ENCODE measurements at places on chromosomes 3 and 15.

- DNase-seq = no peak
These were observed 63.9 kb downstream of the IL12A start for GRCh38 chr3:160052385-160053047.

GRCh38 chr3:177479630-177480029 is 282.3 kb upstream of the TBL1XR1 start:
- DNase-seq = no peak

- no peak for DNase-seq
These were observed 480.5 kb downstream of the CNTN4 start for GRCh38 chr3:2579206-2579605.

- DNase-seq = no peak
These were observed 6.4 kb downstream of the GOLIM4 start for GRCh38 chr3:168089179-168089771.

DNA sequence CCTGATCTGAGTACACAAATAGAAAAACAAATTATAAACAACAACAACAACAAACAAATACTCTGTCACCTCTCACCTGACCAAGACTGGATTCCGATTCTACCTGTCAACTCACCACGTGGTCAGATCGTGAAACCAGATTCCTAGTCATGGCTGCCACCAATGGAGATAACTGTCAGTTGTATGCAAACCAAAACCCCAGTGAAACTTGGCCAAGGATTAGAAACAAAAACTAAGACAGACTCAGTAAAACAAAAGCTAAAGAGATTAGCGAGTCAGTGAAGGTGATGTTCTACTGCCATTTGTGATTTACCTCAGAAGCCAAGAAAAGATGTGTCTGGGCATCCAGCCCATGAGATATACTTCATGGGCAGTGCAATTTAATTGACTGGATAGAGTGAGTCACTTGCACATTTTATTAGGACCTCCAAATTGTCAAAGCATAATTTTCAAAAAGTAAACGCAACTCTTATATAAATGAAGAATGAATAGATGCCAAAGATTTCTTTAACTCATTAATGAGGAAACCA is 31.1 kb downstream of the PHLDB2 start:
- no peak for DNase-seq

DNA sequence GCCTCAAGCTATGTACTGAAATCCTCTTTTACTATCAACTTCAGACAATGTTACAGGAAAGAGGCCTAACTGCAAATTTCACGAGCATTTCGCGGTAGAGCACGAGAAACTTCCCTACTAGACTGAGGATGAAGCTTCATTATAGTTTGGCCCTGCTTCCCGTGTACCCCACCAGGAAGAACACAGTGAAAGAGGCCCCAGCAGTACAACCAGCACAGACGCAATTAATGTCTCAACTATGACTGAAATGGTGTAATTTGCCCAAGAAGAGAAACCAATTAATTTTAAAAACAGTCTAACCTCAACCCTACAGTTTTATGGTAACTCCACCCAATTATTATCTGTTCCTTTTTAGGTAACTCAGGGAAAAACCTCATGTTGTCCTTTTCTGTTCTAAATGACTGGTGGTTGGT is 12.1 kb downstream of the CHSY1 start:
- DNase-seq = no peak

GRCh38 chr3:36969085-36969484 is 23.8 kb downstream of the EPM2AIP1 start:
- no peak for DNase-seq

GRCh38 chr3:73552700-73553099 is 72.0 kb downstream of the PDZRN3 start:
- no peak for DNase-seq

- no peak for DNase-seq
These were observed 46.9 kb downstream of the WNT5A start for GRCh38 chr3:55440104-55440708.

- DNase-seq = peak; percentile 9
These were observed 84.6 kb downstream of the HCN4 start for GRCh38 chr15:73284090-73284716.

DNA sequence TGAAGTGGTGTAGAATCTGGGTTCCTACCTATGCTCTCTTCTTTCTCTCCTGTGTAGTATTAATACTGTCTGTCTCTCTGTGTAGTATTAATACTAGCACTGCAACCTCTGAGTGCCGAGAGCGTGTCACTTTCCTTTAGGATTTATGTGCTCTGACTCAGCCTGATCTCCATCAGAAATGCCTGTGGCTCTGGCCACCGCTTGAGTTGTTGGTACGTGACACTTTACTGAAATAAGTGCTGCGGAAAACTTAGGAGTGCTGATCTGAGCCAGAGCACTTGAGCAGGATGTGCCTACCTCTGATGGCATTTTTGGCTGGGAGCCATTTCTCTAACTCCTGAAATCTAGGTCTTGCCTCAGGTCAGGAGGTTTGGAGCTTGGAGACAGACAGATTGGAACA is 807.4 kb downstream of the SQOR start:
- DNase-seq = no peak

GRCh38 chr3:147737376-147737775 is 328.2 kb downstream of the ZIC1 start:
- no peak for DNase-seq

DNA sequence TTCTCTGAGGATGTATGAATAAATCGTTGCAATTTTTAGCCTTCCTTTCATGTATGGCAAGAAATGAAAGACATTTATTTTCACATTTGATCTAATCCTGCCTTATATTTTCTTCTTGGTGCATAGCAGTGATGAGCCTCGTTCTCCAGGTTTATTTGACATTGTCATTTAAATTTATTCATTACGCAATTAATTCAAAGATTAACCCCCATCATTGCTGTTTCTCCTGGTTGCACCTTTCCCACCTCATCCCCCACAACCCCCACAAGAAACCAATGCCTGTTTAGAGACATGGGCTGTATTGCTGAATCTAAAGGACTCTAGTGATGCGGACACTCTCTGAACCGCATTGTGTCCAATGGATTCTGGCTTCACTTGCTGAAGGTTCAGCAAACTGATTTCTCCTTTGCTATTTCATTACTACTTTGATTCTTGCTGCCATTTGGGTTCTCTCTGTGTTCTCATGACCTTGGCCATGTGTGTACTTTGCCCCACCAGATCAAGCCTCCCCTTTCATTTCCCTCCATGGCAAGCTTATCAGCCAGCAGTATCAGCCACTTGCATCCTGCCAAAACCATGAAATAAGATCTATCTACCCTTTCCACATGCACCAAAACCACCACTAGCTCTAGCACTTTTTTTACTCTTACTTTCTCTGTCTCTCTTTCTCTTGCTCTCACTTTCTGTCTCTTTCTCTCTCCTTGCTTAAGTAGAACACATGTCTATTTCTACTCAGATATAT is 382.7 kb downstream of the GBE1 start:
- no peak for DNase-seq

GRCh38 chr3:156812521-156813335 is 13.4 kb upstream of the LEKR1 start:
- no peak for DNase-seq

DNA sequence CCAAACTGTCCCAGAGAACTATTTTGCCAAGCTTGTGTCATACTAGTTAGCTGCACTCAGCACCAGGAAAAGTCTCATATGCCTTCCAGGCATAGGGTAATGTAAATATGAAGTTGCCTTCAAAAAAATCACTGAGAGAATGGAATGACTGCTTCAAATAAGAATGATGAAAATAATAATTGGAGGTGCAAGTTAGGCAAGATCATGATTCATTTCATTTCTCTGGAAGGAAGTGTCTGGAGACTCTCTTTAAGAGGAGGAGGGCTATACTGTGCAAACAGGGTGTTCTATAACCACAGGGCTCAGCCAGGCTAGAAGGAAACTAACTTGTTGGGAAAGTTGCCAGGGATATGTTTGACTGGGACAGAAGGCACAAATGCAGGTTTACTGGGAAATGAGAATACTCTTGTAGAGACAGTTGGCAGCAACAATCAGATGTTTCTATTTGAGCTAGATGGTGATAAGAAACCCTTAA is 4.3 kb downstream of the SIDT1 start:
- no peak for DNase-seq

- no peak for DNase-seq
These were observed 31.3 kb upstream of the ST3GAL6 start for GRCh38 chr3:98731720-98732285.

DNA sequence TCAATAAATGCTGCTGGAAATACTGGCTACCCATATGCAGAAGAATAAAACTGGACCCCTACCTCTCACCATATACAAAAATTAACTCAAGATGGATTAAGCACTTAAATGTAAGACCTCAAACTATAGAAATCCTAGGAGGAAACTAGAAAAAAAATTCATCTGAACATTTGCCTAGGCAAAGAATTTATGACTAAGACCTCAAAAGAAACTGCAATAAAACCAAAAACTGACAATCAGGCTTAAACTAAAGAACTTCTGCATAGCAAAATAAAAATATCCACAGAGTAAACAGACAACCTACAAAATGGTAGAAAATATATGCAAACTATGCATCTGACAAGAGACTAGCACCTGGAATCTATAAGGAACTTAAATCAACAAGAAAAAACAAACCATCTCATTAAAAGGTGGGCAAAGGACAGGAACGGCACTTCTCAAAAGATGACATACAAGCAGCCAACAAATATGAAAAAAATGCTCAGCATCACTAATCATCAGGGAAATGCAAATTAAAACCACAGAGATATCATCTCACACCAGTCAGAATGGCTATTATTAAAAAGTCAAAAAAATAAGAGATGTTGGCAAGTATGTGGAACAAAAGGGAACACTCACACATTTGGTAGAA is 47.0 kb downstream of the MYO9A start:
- DNase-seq = no peak

- DNase-seq = no peak
These were observed 53.6 kb downstream of the LMCD1 start for GRCh38 chr3:8555113-8555661.

GRCh38 chr3:54120657-54121413 is 1.5 kb upstream of the CACNA2D3 start:
- no peak for DNase-seq

DNA sequence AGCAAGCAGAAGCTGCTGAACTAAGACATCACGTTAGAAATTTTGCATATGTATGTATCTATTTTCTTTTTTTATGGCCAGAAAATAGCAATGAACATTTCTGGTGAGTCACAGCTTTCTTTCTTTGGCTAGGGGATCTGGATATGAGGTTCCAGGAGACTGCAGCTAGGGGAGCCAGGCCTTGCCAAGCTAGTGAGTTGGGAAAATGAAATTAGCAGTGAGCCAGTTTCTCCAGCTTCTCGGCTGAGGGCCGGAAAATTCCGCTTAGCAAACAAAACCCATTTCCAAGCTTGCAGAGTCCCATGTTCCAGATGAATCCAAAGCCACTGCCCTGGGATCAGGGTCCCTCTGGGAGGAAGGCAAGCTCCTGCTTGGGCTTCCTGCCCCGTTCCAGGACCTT is 137.6 kb downstream of the SRGAP3 start:
- no peak for DNase-seq

- DNase-seq = no peak
These were observed 117.2 kb downstream of the TLE3 start for GRCh38 chr15:69980341-69981059.

- DNase-seq = no peak
These were observed 7.5 kb upstream of the MEGF11 start for GRCh38 chr15:66261056-66261455.

- no peak for DNase-seq
These were observed 9.4 kb upstream of the STARD5 start for GRCh38 chr15:81333363-81333762.

DNA sequence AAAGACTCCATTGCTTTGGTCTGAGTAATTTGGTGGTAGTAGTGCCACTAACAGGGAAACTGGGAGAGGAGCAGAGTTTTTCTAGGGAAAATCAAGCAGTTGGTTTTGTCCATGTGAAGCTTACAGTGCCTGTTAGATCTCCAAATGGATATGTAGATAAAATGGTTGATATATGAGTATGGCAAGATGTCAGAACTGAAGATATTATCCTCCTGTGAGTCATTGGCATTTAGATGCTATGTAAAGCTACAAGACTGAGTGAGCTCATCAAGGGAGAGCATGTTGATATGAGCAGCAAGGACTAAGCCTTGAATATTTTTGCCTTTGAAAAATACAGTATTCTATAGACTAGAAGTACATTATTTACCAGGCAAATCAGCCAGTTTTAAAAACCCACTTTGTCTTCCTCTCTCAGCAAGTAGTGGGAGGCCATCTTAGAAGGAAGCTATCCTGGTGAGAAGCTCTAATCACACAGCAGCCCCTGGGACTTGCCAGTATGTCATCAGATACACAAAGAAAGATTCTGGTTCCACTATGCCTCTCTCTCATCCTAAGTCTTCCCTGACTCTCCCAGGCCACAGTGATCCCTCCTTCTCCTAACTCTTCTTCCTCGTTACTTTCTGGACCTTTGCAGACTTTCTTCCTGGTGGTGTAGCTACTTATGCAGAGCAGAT is 77.4 kb upstream of the ANKRD28 start:
- DNase-seq = no peak

DNA sequence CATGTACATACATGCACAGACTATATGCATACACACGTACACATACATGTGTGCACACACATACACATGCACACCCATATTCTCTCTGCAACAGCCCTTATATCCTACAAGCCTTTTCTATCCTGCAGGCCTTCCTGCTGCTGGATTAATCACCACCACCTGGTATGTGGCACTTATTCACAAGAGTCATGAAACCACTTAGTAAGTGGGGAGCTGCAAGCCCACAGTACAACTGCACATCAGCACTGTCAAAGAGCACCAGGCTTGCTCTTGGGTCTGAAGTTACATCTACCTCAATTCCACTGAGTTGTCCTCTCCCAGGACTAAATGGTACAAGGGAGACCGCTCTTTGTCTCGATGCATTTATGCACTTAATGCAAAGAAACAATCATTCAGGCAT is 233.2 kb downstream of the KLF13 start:
- DNase-seq = no peak

GRCh38 chr3:15023719-15024118 is 41.4 kb downstream of the MRPS25 start:
- no peak for DNase-seq

GRCh38 chr15:66472176-66472999 is 25.2 kb downstream of the SNAPC5 start:
- peak; percentile 73 for DNase-seq

- no peak for DNase-seq
These were observed 206.7 kb downstream of the THRB start for GRCh38 chr3:24287755-24288450.

- no peak for DNase-seq
These were observed 57.6 kb downstream of the ESYT3 start for GRCh38 chr3:138491971-138492370.

- DNase-seq = no peak
These were observed 9.8 kb downstream of the ATP2B2 start for GRCh38 chr3:10495614-10496013.

GRCh38 chr15:70262171-70262570 is 164.5 kb upstream of the TLE3 start:
- DNase-seq = no peak

DNA sequence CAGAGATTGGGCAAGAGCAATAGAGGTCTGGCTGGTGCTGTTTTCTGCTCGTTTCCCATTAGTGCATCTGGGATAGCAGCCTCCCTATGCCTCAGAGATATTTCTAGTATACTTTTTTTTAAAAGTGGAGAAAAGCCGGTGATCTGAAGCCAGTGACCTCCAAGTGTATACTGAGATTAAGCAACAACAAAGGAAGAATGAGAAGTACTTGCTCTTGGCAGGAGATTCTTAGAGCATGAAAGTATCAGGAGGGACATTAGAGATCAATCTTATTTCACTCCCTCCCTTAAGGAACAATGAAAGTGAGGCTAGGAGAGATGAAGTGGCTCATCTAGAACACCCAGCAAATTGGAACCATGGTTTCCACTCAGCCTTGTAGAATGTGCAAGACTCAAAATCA is 423.3 kb downstream of the SOX2 start:
- DNase-seq = no peak

Data from CD4-positive, alpha-beta T cell treated with Interleukin-12 subunit alpha and Interleukin-12 subunit beta, for 1 hour (primary cell).